Endothelial cell (in vitro differentiated cells): ENCODE measurements at places on chromosomes 4 and X. TPM values are rescaled to one million over a fixed set of nuclear protein-coding genes. Genes with fewer than 3 reads are reported as not detected.
A peak's percentile ranks its signal among the peaks of the same experiment; 100 is the strongest.

Gene SHOX
- not detected for total RNA-seq

Gene PLA2G12A
- total RNA-seq = 31.1 TPM

Gene SSX2B
- not detected for total RNA-seq

Gene IL13RA2
- not detected for total RNA-seq

Gene DOK7
- 0.69 TPM for total RNA-seq

Gene TMSB15C
- 8.6 TPM for total RNA-seq

- no peak for DNase-seq
Observed at GRCh38 chr4:150211016-150211415, 132.8 kb downstream of the DCLK2 start.

- DNase-seq = no peak
Observed at GRCh38 chr4:142314686-142315085, 531.4 kb downstream of the INPP4B start.

DNA sequence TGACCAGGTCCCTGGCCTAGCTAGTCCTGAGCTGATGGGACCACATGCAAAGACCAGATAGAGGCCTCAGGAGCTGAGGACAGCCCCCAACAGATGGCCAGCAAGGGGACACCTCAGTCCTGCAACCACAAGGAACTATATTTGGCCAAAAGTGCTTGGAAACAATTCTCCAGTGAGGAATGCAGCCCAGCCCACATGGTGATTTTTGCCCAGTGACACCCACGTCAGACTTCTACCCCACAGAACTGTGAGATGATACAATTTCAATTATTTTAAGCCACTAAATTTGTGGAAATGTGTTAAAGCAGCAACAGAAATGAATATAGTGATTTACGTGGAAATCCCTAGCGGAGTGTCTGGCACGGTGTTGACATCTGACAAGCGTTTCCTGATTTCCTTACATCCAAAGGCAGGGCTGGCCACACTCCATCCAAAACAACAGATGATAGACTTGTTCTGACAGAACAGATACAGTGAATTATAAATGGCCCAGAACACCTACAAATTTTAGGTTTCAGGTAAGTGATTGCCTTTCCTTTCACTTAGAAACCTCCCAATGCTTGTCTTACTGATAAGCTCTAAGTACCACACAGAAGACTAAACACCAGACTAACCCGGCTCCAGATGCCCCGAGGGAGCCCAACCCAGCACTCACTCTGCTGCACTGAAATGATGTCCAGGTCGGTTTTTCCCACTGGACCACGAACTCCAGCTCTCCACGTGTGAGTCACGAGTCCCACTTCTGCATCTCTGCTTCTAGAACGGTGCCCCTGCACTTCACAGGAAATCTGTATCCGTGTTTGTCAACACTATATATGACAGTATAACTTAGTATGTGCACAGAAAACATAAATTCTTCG, 5.8 kb downstream of the AFAP1 start:
- no peak for DNase-seq

GRCh38 chrX:136759968-136760367, 20.8 kb downstream of the ARHGEF6 start:
- no peak for DNase-seq

DNA sequence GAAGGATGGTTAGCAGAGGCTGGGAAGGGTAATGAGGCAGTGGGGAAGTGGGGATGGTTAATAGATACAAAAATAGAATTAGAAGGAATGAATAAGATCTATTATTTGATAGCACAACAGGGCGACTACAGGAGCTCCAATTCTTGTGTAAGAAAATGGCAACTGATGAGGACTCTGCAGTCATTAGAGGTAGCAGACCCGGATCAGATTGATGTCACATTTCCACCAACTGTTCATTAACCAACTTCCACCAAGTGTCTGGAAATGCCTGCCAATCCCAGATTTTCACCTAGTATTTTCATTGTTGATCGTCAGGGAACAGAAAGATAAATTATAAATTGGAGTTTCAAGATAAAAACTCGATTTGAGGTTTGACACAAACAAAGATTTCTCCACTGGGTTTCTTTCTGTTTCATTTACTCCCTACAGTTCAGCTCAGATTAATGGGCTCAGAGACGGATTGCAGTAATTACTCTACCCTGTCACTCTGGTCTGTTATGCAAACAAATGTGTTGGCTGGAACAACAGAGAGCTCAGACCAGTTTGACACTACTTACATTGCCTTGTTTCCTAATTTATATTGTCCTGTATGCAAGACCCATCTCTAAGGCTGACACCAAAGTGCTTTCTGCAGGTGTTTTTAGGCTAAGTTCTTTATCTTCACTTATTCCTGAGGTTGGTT, 909.2 kb upstream of the PRKX start:
- no peak for DNase-seq

DNA sequence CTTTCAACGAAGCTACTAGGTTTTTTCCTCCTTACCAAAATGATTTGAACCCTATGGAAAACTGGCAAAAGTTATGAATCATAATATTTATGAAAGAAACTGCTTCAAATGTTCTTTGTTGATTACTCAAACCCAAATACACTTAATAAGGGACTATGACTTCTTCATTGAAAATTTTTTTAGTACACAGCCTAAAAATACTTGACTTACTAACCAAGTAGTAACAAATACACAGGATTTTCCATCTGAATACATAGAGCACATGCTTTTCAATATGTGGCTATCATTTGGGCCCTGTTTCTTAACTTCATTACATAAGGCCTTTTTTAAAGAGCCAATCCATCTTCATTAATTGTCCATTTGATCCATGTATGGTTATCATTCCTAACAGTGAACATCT, 171.5 kb downstream of the FBXW7 start:
- DNase-seq = no peak

DNA sequence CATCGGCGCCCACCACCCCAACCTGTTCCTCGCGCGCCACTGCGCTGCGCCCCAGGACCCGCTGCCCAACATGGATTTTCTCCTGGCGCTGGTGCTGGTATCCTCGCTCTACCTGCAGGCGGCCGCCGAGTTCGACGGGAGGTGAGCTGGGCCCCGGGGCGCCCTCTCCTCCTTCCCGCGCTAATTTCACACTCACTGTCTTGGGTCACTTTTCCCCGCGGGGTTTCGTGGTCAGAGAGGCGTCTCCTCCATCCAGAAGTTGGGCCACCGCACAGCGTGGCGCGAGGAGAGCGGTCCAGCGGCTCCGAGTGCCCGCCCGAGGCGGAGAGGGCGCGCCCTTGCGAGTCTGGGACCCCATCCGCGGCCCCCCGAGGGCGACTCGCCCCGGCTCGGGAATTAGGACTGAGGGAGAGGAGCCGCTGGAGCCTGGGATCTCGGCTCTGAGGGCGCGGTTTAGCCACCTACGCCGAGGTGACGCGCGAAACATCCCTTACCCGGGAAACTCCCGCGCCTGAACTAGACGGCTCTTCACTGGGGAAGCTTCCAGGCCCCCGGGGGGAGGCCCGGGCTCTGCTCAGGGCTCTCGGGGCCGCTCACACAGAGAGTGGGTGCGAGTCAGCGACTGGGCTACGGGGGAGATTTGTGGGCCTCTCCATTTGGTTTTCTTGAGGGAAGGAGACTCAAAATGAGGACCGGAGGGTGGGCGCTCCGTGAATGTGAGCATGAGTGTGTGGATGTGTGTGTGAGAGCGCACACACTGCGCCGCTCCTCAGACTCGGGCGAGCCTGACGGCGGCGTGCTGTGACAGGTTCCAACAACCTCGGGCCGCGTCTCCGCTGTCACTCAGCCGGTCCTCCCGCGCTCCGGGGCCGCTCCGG, 551 bp downstream of the NPNT start:
- DNase-seq = peak; percentile 33
